ENCODE measurements at places on chromosomes 11 and 22. TPM values are rescaled to one million over a fixed set of nuclear protein-coding genes. Genes with fewer than 3 reads are reported as not detected.

The C11orf86 gene
- not detected for total RNA-seq

The TESMIN gene
- total RNA-seq, result 1.8 TPM

The LMO2 gene
- total RNA-seq, result 0.34 TPM

The BSCL2 gene
- total RNA-seq, result 70.3 TPM

The OR52A1 gene
- total RNA-seq, result not detected

All from melanocyte of skin (primary cell).